ENCODE measurements at places on chromosomes 3 and 15.

DNA sequence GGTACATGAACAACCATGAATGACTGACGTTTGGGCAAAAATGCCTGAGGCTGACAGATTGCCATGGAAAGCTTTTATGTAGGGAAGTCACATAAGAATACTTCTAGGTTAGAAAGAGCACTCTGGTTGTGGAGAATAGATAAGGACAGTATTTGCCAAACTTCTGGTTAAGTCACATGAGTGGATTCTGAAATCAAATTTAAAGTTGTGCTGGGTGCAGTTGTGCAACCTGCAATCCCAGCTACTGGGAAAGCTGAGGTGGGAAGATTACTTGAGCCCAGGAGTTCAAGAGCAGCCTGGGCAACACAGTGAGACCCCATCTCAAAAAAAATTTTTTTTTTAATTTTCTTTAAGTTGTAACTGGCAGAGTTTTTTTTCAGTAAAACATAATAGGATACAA lies 7.2 kb upstream of the ZNF148 start:
- DNase-seq: no peak

GRCh38 chr3:99755831-99756230 lies 61.8 kb upstream of the CMSS1 start:
- no peak for DNase-seq

DNA sequence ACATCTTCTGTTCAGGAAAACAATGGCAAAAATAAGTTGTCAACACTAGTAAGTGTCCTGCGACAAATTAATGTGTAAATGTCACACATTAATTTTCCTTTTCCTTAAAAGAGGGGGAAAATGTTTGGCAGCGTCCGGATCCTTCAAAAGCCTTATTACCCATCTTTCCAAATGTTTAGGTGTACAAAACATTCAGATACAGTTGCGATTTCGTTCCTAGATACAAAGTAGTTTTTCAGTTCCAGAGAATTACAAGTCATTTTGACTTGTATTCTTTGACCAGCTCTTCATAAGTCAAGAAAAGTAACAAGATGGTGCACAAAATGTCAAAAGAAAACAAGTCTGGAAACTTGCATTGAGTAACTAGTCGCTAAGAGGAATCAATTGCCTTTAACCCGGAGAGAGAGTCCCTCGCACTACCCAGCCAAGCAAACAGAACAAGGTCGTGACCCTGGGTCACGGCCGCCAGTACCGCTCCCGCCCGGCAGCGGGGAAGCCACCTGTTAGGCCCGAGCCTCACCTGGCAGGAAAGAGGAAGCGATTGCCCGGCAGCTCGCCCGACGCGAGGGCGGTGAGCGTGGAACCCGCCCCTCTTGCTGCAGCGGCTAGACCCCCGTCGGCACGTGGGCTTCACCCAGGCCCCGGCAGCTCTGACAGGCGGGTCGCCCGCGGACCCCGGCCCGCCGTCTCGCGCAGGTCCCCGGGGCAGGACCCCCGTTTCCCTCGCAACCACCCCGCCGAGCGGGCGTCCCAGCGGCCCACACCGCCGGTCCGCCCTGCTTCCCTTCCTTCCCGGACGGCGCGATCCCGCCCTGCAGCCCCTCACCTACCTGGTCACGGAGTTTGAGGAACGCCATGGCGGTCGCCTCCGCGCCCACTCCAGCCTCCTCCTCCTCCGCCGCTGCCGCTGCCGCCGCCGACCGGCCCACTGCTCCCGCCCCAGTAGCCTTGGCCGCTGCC lies 61.0 kb upstream of the ANKRD28 start:
- no peak for DNase-seq

DNA sequence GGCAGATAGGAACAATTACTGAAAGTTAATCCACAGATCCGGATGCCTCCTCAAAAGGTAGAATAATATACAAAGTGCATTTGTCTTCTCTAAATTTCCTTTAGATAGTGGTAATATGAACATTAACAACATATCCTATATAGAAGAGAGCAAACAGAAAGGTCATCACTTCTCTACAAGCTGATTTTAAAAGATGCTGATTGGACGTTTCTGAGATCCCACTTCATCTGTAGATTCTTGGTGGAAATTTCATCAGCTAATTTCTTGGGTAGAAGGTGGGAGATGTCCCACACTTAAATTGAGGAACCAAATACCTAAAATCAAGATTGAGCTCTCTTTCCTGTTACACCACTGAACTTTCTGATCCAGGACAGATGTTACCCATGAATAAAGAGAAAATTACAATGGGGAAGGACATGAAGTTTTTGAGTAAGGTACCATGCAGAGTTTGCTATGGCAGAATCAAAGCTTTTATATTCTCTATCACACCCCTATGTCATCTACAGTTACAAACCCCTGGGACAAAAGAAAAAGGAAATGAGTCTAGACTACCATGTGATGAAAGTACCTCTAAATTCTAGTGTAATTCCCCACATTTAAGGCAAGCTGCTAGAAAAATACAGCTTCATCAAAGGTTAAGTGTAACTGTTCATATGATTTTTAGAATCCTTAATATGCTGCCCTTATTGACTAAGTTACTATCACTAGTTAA lies 189.2 kb upstream of the SETMAR start:
- DNase-seq: no peak

- DNase-seq: no peak
These were observed 22.1 kb upstream of the LARS2 start for GRCh38 chr3:45366290-45366689.

DNA sequence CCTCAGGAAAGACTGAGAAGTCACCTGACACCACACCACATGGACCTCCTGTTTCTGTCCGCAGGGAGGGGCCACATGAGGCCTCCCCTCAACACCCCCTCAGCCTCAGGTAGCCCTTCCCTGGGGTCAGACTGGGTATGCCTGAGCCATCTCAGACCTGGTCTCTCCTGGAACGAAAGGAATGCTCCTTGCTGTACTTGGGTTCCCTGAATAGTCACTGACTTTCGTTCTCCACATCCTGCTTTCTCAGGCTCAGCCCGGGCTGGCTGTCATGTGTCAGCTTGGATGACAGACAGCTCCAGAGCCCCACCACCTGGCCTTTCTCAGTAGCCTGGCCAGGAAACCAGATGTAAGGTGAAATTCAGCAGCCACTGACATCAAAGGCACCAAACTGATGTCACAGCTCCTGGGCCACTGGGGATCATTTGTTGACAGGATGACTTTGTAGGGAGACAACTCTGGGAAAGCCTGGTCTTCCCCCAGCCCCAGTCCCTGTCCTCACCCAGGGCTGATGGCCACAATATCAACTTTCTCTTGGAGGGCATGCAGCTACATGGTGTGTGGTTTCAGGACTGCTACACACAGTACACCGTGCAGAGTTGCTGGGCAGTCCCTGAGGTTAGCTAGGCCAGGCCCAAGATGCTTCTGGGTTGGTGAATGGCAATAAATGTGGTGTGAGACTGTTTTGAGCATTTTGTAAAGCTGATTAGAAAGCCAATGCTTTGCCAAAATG lies 141.4 kb upstream of the MRPS22 start:
- no peak for DNase-seq

- DNase-seq: no peak
These were observed 721 bp downstream of the P2RY1 start for GRCh38 chr3:152835601-152836102.

GRCh38 chr3:179533274-179533673 lies 29.5 kb upstream of the ACTL6A start:
- no peak for DNase-seq

All from cerebellar nuclear complex (tissue), 1 donor.